ENCODE measurements at places on chromosomes 5 and 9.

GRCh38 chr5:2052687-2053086 lies 170.0 kb upstream of the IRX4 start:
- DNase-seq, result no peak

- no peak for DNase-seq
Observed at GRCh38 chr5:33114361-33114760, 326.4 kb upstream of the TARS1 start.

GRCh38 chr5:20445326-20445860 lies 457.4 kb upstream of the CDH18 start:
- no peak for DNase-seq

DNA sequence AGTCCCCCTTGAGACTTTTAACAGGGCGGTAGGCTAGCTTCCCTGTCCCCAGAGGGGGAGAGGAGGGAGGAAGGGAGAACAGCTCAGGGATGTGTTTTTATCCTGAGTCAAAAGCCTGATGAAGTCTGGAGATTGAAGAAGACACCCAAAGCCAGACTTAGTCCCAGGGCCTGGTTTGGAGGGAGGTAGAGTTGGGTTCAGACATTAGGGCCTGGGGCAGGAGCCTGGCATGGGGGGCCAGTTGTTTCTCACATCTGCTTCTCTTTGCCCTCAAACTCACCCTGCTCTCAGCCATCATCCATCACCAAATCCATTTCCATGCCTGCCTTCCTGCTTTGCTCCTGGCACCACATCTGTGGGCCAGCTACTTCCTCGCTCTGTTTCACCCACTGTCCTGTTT lies 2.9 kb downstream of the MYORG start:
- DNase-seq, result no peak

DNA sequence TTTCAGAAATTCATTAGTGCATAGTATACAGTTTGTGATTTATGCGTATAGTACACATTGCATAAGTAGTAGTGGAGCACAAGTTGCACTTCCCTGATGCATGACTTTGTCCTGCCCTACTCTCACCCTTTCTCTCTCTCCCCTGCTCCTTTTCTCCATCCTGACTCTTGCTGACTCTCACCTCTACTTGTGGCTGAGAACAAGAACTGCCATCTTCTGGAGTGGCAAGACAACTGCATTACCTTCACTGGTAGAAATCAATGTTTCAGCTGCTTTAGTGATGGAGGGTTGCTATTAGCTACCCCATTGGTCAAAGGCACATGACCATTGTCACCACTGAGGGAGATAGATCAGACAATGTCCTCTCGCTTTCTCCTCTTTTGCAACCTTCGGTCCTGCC lies 26.9 kb downstream of the SPEF2 start:
- DNase-seq, result no peak

DNA sequence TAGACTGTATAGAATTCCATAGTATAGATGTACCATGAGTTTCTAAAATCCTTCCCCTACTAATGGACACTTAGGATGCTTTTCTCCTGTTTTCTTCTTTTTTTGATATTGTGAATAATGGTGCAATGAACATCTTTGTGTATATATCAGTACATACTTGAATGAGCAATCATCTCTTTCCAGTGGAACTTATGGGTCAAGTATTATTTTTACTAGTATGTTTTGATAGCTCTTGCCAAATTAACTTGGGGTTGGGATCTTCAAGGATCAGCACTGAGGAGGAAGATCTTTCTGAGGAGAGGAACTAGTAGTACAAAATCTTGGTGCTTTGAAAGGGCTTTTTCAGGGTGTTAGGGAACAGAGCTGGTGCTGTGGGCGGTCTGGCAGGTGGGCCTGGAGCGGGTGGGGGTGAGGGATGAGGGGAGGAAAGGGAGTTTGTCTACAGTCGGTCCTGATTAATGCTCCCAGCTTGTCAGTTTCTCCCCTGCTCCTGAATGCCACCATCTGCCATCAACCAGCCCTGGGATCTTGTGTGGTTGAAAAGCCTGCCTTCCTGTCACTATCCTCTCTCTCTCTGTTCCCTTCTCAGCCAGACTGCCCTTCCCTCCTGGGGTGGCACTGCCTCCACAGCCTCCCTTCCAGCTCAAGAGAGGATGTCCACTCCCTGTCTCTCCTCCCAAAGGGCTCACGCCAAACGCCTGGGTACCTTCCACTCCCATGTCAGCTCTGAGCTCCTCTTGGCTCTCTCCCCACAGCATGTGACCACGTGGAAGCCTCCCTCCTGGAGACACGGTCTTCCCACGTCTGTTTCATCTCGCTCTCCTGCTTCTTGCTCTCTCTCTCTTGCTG lies 185.9 kb downstream of the DAB2IP start:
- no peak for DNase-seq

GRCh38 chr9:116312221-116312620 lies 158.6 kb downstream of the PAPPA start:
- no peak for DNase-seq

GRCh38 chr5:156826150-156826549 lies 23.9 kb upstream of the PPP1R2B start:
- DNase-seq, result no peak

- DNase-seq, result no peak
Observed at GRCh38 chr9:115883467-115884329, 269.9 kb upstream of the PAPPA start.

- no peak for DNase-seq
Observed at GRCh38 chr5:177430972-177431316, 4.5 kb downstream of the GRK6 start.

GRCh38 chr5:123059455-123059854 lies 22.9 kb upstream of the PPIC start:
- no peak for DNase-seq
